ENCODE measurements at places on chromosomes 7 and 10. TPM values are rescaled to one million over a fixed set of nuclear protein-coding genes. Genes with fewer than 3 reads are reported as not detected.

- H3K27me3 ChIP-seq, result no peaks in the 10 kb centered on the region
- H3K4me1 ChIP-seq, result no peaks in the 10 kb centered on the region
- no peaks in the 10 kb centered on the region for H3K36me3 ChIP-seq
Observed at GRCh38 chr7:85454904-85455303, 268.0 kb upstream of the SEMA3D start.

DNA sequence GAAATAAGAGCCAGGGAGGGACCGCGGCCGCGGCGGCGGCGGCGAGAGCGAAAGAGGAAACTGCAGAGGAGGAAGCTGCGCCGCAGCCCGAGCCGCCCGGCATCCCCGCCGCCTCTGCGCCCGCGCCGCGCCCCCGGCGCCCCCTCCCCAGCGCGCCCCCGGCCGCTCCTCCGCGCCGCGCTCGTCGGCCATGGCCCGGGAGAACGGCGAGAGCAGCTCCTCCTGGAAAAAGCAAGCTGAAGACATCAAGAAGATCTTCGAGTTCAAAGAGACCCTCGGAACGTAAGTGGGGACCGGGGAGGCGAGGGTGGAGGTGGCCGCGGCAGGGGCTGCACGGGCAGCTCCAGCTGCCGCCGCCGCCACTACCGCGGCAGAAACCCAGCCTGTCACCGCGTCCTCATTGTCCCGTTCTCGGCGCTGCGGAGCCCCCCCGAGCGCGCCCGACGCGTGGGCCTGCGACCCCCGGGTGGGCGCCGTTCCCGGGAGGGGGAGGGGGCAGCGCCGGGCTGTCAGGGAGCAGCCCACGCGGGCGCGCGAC, 351 bp downstream of the CAMK1D start:
- peak overlapping the region; percentile 84 for H3K27ac ChIP-seq
- H3K4me1 ChIP-seq, result peaks cover 28% of the 10 kb centered on the region
- H3K27me3 ChIP-seq, result no peaks in the 10 kb centered on the region
- H3K36me3 ChIP-seq, result no peaks in the 10 kb centered on the region
- peak; percentile 15 for DNase-seq

- H3K27ac ChIP-seq, result no peak overlapping the region
- no peak for DNase-seq
- H3K36me3 ChIP-seq, result no peaks in the 10 kb centered on the region
- H3K4me3 ChIP-seq, result no peak overlapping the region
- no peaks in the 10 kb centered on the region for H3K4me1 ChIP-seq
Observed at GRCh38 chr7:103432712-103433111, 13.3 kb downstream of the SLC26A5 start.

GRCh38 chr10:62082729-62083411, 181.4 kb downstream of the ARID5B start:
- peak overlapping the region; percentile 32 for H3K4me3 ChIP-seq
- H3K27ac ChIP-seq, result peak overlapping the region; percentile 80
- H3K4me1 ChIP-seq, result peaks cover 34% of the 10 kb centered on the region
- H3K36me3 ChIP-seq, result peaks cover 31% of the 10 kb centered on the region

DNA sequence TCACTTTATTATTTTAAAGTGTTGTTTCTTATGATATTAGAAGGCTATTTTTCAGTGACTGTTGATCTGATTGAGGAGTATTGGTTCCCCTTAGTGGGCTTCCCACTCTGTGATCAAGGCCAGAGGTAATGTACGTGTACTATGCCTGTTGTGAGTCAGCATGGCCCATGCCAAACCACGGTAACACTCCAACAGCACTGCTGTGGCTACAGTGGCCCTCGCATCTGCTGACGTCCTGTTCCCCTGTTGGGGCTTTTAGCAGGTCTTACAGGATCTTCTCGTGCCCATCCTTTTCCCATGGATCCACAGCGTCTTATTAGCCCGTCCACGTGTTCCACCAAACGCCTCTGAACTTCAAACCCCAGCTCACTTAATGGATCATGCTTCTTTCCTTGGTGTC, 964.6 kb upstream of the CELF2 start:
- H3K4me1 ChIP-seq, result no peaks in the 10 kb centered on the region
- H3K4me3 ChIP-seq, result no peak overlapping the region
- DNase-seq, result no peak

DNA sequence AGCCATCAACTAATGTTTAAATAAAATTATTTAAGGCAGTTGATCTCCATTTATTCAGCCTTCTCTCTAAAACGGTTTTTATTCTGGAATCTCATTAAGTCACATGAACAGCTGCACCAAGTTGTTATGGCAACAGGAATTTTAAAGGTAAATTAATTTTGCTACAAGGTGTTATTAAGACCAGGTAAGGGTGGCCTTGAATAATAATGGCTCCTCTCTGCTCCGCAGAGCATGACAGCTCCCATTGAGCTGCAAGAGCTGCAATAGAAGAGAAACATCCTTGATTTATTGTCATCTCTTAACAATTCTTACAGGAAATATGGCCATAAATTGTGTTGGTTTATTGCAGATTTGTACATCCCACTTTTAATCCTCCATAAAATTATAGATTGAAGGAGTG, 165.8 kb downstream of the KLF6 start:
- no peak overlapping the region for H3K27ac ChIP-seq
- H3K4me1 ChIP-seq, result peaks cover 5% of the 10 kb centered on the region
- no peaks in the 10 kb centered on the region for H3K27me3 ChIP-seq
- no peak overlapping the region for H3K4me3 ChIP-seq
- no peak for DNase-seq

- no peak overlapping the region for H3K4me3 ChIP-seq
- H3K4me1 ChIP-seq, result no peaks in the 10 kb centered on the region
- no peak for DNase-seq
- no peaks in the 10 kb centered on the region for H3K36me3 ChIP-seq
- H3K27me3 ChIP-seq, result no peaks in the 10 kb centered on the region
Observed at GRCh38 chr10:69855346-69856111, 53.8 kb downstream of the COL13A1 start.

GRCh38 chr7:47622946-47623640, 41.2 kb upstream of the TNS3 start:
- no peak for DNase-seq
- no peak overlapping the region for H3K4me3 ChIP-seq
- no peaks in the 10 kb centered on the region for H3K36me3 ChIP-seq
- no peak overlapping the region for H3K27ac ChIP-seq

- H3K36me3 ChIP-seq, result no peaks in the 10 kb centered on the region
- no peaks in the 10 kb centered on the region for H3K4me1 ChIP-seq
- no peaks in the 10 kb centered on the region for H3K27me3 ChIP-seq
- no peak for DNase-seq
Observed at GRCh38 chr7:30923009-30923773, 11.5 kb downstream of the AQP1 start.

DNA sequence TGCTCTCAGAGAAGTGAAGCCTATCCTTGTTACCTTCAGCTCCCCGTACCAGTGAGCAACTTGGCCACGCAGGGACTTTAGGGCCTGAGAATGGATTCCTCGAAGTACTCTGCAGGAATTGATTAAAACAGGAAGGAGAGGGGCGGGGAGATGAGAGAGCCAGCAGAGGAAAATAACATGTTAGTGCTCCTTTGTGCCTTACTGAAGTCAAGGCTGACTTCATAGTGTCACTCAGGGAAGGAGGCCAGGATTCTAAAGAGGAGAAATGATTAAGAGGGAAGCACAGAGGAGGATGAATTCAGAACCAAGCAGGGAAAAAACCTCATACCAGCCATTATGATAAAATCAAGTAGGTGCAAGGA, 195.6 kb upstream of the RHOBTB1 start:
- H3K4me3 ChIP-seq, result no peak overlapping the region
- H3K36me3 ChIP-seq, result no peaks in the 10 kb centered on the region
- no peak for DNase-seq
- H3K4me1 ChIP-seq, result no peaks in the 10 kb centered on the region
- no peaks in the 10 kb centered on the region for H3K27me3 ChIP-seq

DNA sequence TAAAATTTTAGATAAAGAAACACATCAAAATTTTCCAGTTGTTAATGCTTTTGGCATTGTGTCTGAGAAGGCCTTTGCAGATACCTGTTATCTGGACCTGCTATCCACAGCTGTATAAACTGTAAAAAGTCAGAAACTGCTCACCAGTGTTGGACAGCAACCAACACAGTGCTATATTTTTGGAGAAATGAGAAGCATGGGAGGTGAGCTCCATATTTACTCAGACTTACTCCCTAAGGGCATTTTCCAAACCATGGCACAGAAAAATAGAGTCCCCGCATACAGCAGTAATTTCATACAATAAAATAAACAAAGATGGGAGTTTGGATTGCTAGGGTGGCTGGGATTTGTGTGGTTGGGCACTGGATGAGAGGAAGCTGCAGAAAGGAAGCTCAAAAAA, 136.3 kb upstream of the GLI3 start:
- no peak overlapping the region for H3K27ac ChIP-seq
- no peaks in the 10 kb centered on the region for H3K27me3 ChIP-seq
- H3K4me3 ChIP-seq, result no peak overlapping the region
- no peak for DNase-seq

DNA sequence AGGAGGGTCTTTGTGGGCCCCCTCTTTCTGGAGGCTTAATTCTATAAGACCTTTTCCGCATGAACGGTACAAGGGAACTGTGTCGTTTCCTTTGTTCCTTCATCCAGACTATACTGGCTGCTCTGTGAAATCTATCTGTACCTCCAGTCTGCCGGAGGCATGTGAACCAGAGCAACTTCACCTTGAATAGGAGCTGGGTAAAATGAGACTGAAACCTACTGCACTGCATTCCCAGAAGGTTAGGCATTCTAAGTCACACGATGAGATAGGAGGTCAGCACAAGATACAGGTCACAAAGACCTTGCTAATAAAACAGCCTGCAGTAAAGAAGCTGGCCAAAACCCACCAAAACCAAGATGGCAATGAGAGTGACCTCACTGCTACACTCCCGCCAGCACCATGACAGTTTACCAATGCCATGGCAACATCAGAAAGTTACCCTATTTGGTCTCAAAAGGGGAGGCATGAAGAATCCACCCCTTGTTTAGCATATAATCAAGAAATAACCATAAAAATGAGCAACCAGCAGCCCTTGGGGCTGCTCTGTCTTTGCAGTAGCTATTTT, 36.8 kb upstream of the INPP5F start:
- H3K4me1 ChIP-seq, result peaks cover 7% of the 10 kb centered on the region
- no peak overlapping the region for H3K4me3 ChIP-seq
- H3K27ac ChIP-seq, result no peak overlapping the region
- no peaks in the 10 kb centered on the region for H3K27me3 ChIP-seq

GRCh38 chr7:155811895-155812761, at the start of gene SHH:
TSS of gene SHH (minus strand) at chr7:155812463. CDS start at chr7:155812122, 341 bp downstream.
- H3K27ac ChIP-seq, result no peak within 1 kb of the TSS
- DNase-seq, result no peak
- H3K27me3 ChIP-seq, result peaks cover 74% of the 10 kb centered on the region
- no peaks in the 10 kb centered on the region for H3K36me3 ChIP-seq

DNA sequence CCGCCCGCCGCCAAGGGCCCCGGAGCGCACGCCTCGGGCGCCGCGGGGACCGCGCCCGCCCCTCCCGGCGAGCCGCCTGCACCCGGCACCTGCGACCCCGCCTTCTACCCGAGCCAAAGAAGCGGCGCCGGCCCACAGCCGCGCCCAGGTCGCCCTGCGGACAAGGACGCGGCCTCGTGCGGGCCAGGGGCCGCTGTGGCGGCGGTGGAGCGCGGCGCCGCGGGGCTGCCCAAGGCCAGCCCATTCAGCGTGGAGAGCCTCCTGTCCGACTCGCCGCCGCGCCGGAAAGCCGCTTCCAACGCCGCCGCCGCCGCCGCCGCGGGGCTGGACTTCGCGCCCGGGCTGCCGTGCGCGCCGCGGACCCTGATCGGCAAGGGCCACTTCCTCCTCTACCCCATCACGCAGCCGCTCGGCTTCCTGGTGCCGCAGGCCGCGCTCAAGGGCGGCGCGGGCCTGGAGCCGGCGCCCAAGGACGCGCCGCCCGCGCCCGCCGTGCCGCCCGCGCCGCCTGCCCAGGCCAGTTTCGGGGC, 3.5 kb downstream of the UNCX start:
- H3K27ac ChIP-seq, result no peak overlapping the region
- H3K27me3 ChIP-seq, result peaks cover 69% of the 10 kb centered on the region
- H3K36me3 ChIP-seq, result no peaks in the 10 kb centered on the region
- no peak for DNase-seq
- H3K4me1 ChIP-seq, result peaks cover 45% of the 10 kb centered on the region

Gene BICC1
- total RNA-seq, result not detected

Gene SLC39A12
- total RNA-seq, result not detected

Gene DYDC2
- not detected for total RNA-seq
